Left kidney (tissue), 8 donors: ENCODE measurements at places on chromosomes 16 and 17.

DNA sequence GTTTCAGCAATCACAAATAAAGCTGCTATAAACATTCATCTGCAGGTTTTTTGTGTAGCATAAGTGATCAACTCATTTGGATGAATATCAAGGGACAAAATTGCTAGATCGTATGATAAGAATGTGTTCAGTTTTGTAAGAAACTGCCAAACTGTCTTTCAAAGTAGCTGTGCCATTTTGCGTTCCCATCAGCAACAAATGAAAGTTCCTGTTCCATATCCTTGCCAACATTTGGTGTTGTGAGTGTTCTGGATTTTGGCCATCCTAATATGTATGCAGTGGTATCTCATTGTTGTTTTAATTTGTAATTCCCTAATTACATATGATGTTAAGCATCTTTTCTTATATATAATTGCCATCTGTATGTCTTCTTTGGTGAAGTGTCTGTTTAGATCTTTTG, 36.4 kb upstream of the TMEM92 start:
- no peak for DNase-seq

- peak; percentile 78 for DNase-seq
Observed at GRCh38 chr17:57995076-57995956, 7.3 kb upstream of the VEZF1 start.

GRCh38 chr16:69386596-69386995, 789 bp upstream of the TERF2 start:
- no peak for DNase-seq

- DNase-seq, result no peak
Observed at GRCh38 chr16:73062001-73062616, 14.2 kb upstream of the ZFHX3 start.

DNA sequence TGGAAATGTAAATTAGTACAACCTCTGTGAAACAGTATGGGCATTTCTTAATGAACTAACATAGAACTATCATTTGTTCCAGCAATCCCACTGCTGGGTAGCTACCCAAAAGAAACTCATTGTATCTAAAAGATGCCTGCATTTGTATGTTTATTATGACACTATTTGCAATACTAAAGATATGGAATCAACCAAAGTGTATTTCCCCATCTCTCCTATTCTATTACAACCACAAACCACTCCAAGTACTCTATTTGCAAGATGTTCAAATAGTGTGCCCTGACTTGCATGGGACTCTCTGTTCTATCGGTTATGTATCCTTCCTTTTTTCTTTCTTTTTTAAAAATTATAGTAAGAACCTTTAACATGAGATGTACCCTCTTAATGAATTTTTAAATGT, 845.2 kb downstream of the CDH11 start:
- DNase-seq, result no peak

GRCh38 chr17:46983782-46984181, 4.7 kb upstream of the RPRML start:
- DNase-seq, result no peak

DNA sequence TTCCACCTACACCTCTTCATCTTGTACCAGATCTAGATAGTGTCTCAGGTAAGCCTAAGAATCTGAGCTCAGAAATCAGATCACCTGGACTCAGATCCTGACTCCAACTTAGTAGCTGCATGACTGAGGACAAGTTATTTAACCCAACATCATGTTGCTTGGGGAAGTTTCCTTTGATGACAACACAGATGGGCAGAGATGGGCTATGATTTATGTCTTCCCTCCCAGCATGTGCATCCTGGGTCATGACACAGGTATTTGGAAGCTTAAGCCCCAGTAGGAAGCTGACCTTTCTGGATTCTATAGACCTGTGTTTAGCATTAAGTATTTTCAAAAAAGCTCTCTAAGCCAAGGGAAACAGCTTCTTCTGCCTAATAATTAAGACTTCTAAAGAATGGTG, 12.4 kb upstream of the HEATR6 start:
- no peak for DNase-seq

- no peak for DNase-seq
Observed at GRCh38 chr17:27423651-27424050, 32.6 kb upstream of the KSR1 start.

- no peak for DNase-seq
Observed at GRCh38 chr16:89117975-89118289, 24.3 kb downstream of the ACSF3 start.

DNA sequence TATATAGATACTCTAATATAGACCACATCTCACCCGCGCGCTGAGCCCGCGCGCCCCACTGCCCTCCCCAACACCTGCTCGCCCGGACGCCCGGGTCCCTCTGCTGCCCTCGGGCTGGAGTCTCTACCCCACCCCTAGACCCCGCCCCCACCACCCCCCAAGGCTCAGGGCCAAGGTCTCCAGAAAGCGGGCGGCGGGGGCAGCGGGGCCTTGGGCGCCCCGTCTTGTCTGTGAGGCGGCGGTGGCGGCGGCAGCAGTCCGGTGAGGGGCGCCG, 2.6 kb downstream of the HES7 start:
- no peak for DNase-seq

- no peak for DNase-seq
Observed at GRCh38 chr17:78988152-78988551, 8.4 kb upstream of the LGALS3BP start.

DNA sequence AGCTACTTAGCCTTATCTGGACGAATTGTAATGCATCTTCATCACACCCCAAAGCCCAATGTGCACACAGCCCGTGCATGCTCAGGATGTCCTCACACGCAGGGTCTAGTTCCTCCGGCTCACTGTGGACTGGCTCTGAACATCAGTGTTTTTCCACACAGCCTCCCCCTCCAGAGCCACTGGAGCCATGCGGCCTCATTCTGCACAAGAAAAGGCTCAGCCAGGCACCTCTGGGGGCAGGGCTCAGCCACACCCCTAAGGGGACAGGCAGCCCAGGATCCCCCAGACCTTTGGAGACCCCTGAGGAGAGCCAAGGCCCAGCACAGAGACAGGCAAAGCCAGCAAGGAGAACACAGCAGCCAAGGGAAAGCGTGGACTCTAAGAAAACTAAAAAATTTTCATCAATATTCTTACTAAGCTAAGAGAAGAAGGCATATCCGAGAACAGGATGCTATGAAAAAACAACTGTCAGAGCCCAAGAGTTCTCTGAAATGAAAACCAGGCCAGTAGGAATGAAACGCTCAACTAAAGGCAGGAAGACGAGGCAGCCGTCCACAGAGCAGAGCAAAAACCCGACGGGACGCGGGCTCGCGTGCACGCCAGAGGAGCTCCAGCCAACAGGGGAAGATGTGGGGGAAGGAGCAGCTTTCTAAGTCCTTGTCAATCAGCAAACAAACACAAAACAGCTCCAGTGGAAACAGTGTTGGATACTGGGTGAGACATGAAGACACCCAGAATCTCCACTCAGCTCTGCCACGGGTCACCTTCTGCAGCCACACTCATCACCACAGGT, 34.5 kb downstream of the MAP1LC3B start:
- no peak for DNase-seq

DNA sequence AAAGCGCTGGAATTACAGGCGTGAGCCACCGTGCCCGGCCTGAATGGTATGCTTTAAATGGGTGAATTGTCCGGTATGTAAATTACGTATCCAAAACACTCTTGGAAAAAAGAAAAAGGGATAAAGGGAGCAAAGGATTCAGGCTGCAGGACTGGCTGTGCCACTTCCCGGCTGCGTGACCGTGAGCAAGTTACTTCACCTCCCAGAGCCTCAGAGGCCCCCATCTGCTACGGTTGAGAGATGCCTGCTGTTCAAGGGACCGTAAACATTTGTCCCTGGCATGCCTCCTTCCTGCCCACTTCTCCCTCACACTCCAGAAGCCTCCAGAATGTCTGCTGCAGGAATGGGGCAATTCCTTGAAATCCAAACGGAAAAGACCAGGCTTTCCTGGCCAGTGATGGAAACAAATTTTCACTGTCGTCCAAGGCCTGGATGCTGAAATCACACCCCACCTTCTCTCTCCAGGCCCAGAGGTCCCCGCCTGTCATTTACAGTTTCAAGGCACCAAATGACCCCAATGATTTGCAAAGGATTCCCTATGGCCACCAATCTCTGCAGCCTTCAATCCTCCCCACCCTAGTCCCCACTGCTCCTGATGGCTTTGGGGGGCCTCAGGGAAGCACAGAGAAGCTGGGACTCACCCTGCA, 22.9 kb upstream of the LITAF start:
- peak; percentile 78 for DNase-seq
